Stimulated activated CD8-positive, alpha-beta memory T cell treated with anti-CD3 and anti-CD28 coated beads, Interleukin-7, amount 100 ng/mL, for 1 hour (primary cell): ENCODE measurements at places on chromosomes 11 and 22.
A peak's percentile ranks its signal among the peaks of the same experiment; 100 is the strongest.

DNA sequence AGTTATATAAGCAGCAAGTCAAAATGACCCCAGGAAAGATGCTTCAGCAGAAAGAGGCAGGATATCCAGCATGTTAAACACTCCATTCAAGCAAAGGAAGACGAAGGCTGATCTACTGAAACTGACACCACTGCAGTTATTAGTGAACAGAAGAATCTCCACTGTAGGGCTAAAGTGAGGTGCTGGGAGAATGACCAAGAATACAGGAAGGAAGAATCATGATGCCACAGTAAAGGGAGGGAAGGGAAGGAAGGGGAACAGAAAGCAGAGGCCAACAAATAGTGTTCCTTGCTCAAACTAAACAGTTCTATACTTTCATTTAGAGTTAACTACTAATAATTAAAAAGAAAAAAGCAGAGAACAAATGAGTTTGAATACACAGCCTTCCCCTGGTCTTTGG, 92.5 kb downstream of the SIK3 start:
- DNase-seq = no peak

DNA sequence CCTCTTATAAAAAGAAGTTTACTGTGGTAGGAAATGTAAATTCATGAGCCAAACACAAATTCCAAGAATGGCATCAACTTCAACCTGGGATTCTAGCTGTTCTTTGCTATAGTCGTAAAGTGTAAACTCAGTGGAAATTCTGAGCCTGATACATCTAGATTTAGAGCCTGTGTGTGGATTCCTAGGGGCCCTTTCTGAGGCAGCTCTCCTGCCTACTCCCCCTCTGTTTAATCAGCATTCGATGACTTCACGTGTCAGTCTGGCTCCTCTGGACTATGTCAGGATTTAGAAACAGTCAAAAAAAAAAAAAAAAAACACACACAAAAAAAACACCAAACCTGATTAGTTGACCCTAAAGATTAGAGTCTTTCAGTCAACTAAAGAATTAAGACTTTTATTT, 93.1 kb upstream of the SC5D start:
- no peak for DNase-seq

DNA sequence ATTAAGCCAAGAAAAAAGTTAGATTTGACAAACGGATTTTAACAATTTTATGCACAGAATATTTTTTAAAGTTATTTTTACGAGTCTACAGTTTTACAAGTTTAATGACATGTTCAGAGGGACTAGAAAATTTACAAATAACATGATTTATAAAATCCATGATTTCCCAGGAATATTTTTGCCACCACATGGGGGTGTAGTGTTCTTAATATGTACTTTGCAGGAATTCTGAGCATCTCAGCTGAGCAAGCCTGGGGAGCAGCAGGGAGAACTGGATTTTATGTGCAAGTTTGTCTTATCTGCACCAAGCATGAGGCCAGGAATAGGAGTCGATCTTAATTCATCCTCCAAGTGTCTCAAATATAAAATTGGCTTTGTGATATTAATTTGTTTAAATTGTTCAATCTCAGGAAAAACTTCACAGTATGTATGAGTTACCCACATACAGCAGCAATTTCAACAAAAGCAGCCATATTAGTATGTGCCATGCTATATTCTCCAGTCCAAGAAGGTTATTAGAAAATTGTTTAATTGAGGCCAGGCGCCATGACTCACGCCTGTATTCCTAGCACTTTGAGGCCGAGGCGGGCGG, 826.3 kb downstream of the DLG2 start:
- no peak for DNase-seq

- DNase-seq = no peak
Measured at GRCh38 chr11:86386746-86387145, 12.1 kb downstream of the CCDC81 start.

DNA sequence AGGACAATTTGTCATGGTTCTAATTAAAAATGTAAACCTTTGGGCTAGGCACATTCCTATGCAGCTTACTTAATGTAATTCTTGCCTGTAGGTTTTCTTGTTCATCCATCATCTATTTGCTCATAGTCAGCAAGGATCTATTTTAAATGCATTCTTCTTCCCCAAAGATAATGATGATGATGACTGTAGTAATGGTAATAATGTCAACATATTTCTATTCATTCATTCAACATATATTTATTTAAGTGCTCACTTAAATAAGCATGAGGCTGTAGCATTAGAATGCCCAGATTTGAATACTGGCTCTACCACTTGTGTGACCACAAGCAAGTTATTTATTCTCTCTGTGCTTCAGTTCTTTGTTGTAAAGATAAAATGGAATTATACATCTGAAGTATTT, 169.6 kb upstream of the SYN3 start:
- DNase-seq = no peak

DNA sequence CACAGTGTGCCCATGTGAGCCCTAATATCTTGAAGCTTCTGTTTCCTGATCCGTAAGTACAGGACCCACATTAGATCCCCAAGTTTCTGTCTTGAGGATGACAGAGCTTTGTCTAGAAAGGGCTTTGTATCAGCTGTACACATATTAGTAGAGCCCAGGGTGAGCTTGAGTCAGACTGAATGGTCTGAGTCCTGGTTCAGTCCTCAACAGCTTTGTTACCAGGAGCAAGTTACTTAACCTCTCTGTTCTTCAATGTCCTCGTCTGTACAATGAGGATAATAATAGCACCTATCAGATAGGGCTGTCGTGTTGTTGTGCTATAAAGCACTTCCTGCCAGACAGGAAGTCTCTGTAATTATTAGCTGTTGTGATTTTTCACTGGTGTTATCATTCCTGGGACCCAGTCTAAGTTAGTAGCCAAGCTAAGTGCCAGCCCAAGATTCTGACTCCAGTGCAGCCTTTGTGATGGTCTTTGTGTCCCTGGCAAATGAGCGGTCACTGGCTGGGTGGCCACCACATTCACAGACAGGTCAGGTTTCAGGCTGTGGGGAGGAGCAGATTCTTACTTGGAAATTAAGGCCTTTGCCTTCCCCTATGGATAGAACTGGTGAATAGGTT, 6.8 kb downstream of the TOM1 start:
- DNase-seq = no peak

DNA sequence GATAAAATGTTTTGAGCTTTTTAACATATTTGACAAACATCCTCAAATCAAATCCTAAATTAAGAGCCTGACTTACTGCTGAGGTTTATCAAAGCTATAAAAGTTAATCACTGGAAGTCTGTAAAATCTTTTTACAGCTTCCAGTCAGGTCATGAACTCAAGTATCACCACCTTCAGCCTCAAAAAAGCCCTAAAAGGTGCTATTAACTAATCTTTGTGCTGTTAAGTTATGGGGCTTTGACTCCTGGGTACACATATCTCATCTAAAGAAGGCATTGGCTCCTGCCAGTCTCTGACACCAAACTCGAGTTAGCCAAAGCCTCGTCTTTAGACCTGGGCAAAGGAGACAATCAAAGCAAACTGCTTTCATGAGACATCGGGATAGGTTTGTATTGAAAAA, 34.0 kb upstream of the CBX6 start:
- no peak for DNase-seq

GRCh38 chr11:17157761-17158160, 50.0 kb downstream of the PIK3C2A start:
- DNase-seq = no peak

GRCh38 chr11:122020902-122021301, 95.1 kb downstream of the BLID start:
- no peak for DNase-seq

GRCh38 chr22:26161746-26162145, 7.5 kb upstream of the SEZ6L start:
- DNase-seq = no peak

GRCh38 chr22:27473533-27473932, 328.0 kb downstream of the MN1 start:
- DNase-seq = no peak

DNA sequence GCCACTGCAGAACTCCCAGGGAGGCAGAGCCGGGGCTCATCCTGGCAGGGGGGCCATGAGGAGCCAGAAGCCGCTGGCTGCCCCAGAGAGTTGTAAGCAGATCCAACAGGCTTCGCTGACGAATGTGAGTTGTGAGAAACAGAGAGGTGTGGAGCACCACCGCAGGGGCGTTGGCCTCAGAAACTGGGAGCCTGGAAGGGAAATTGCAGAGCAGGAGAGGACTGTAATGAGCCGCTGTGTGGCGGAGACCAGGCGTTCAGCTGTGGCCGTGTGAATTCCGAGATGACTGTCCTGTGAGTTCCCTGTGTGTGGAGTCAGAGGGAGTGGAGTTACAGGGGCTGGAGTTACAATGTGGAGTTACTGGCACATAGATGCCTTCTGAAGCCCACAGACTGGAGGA, 27.7 kb upstream of the ETS1 start:
- DNase-seq = no peak

- DNase-seq = no peak
Measured at GRCh38 chr11:130094614-130095013, 24.9 kb downstream of the APLP2 start.

DNA sequence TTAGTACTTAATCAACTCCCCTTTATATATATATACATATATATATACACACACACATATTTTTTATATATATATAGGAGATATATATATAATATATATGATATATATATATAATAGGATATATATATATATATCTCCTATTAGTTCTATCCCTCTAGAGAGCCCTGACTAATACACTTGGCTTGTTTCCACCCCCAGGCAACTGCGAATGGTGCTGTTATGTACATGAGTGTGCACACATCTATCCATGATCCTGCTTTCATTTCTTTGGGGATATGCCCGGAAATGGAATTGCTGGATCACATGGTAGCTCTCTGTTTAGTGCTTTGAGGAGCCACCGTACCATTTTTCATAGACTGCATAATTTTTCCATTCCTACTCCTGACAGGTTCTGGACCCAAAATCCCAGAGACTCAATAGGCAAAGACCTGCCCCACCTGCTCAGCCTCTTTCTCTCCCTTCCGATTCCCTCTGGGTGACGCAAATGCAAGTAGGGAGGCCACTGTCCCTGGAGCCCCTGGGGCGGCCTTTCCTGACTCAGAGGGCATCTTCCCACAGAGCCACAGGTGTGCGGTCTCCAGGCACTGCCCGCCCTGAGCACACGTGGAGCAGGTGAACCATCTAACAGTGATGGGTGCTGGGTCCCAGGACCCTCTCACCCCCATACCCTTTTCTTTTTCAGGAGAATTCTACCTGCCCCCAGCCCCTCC, 12.0 kb downstream of the FGF3 start:
- DNase-seq = no peak

DNA sequence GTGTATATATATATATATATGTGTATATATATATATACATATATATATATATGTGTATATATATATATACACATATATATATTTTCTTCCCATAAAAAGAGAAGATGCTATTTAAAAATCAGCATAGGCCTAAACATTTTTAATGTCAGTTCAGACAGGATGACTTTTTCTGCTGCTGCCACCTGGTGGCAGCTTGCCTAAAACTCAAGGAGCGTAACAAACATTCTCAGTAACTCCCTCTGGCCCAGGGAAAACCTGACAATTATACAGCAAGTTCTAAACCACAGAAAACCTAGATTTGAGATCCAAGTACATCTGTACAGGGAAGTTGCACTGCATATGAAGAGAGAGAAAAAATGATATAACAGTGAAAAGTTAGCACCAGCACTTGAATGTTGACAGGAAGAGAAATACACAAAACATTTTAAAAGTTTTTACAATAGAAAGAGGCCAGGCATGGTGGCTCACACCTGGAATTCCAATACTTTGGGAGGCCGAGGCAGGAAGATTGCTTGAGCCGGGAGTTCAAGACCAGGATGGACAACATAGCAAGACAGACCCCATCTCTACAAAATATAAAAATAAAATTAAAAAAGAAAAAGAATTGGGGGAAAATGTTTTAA, 16.6 kb downstream of the OR8A1 start:
- peak; percentile 1 for DNase-seq

DNA sequence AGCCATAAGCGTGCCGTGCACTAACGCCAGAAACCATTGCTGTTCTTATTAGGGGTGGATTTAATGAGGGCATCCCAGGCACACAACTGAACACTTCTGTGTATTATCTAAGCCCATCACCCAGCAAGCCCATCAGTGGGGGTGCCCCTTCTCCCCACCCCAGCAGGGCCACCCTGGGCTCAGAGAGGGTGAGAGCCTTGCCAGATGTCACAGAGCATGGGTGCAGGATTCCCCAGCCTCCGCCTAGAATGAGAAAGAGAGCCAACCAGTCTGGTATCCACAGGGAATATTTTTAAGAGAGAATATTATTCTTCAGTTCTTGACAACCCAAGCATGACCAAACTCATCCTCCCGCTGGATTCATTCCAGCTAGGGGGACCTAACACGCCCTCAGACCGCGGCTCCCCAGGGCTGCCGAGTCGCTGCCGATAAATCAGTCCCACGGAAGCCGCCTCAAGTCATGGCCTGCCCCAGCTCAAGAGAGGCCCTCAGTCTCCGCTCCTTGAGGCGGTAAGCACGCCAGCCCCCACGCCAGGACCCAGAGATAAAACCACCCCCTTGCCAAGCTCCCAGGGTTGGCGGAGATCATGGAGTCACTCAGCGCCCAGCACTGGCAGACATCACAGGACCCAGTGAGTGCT, 47.2 kb downstream of the MN1 start:
- no peak for DNase-seq

DNA sequence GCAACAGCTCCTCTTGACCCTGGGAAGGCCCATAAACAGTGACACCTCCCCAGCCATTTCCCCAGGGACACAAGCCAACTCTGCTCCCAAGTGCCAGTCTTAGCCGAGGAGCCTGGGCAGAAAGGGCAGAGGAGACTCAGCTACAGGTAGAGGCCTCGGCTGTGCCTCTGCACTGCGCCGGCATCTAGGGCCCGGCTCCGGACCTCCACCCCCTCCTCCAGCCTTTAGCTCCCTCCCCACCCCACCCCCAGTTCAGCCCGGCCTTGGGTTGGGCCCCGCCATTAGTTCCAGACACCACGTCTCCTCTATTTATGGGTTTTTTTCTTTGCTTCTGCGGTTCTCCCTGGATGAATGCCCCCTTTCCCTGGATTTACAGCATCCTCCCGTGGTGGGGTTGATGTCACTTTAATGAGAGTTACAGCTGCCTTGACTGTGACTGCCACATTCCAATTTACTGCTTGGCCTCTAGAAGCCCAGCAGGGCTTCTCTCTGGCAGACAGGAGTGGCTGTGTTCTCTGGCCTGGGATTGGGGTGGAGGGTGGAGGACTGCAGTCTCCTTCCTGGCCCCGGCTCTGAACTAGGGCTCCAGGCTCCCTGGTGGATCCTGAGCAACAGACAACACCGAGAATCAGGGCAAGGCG, 13.5 kb upstream of the OAF start:
- no peak for DNase-seq

DNA sequence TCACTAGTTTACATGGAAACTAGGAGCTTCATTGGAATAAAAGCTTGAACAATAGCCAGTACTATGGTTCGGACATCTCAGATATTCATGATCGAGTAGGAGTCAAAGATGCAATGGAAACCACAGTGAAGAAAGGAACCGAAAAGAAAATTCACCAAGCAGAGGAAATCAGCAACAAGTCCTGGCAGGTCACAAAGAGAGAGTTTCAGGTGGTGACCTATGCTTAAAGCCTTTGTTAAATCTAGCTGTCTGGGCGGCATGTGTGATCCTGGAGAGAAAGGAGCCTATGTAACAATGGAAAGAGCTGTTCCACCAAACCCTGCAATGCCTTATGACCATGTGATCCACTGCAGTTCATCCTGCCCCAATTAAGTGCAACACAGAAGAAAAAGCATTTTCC, 68.9 kb upstream of the POU2AF2 start:
- DNase-seq = no peak
